Stimulated activated CD4-positive, alpha-beta T cell treated with anti-CD3 and anti-CD28 coated beads, TNF-alpha, amount 100 ng/mL, for 48 hours (primary cell): ENCODE measurements at places on chromosomes 16 and 17.

GRCh38 chr16:67608364-67608763 lies 36.6 kb upstream of the CARMIL2 start:
- DNase-seq, result no peak

GRCh38 chr17:47670064-47670463 lies 20.3 kb downstream of the KPNB1 start:
- DNase-seq, result no peak

DNA sequence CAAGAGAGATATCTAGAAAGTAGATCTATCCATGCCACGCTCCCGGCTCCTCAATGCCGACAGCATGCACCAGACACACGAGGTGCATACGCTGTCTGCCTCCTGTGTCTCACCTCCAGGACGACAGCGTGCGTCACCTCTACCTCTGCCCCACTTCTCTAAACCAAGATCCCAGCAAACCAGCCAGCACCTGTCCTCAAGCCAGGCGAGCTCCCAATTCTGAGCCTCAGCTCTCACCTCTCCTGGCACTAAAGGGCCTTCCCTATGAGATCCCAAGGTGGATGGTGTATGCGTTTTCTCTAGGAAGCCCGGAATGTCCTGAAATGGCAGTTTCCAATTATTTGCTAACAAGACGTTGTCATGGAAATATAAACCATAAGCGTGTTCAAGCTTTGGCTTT lies 36.2 kb upstream of the RCVRN start:
- no peak for DNase-seq

DNA sequence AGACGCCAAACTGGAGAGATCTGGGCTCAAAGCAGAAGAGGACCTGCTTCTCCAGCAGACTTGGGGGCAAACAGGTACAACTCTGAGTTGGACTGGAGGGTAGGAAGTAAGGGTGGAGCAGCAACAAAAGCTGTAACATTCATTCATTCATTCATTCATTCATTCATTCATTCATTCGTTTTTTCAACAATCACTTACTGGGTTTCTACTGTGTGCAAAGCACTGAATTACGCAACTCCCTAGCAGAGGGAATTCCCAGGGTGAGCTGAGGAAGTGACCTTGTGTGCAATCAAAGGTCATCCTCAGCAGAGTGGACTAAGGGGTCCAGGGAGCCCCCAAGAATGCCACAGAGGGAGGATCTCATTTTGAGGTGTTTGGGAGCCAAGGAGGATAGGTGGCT lies 231.1 kb upstream of the SDK2 start:
- no peak for DNase-seq

GRCh38 chr17:41647038-41647813 lies 22.9 kb upstream of the KRT17 start:
- DNase-seq, result no peak

GRCh38 chr17:45752246-45752645 lies 31.9 kb upstream of the CRHR1 start:
- DNase-seq, result no peak

GRCh38 chr16:78742501-78743283 lies 643.2 kb downstream of the WWOX start:
- peak; percentile 67 for DNase-seq

GRCh38 chr16:74463888-74464287 lies 42.6 kb upstream of the CLEC18B start:
- DNase-seq, result no peak

DNA sequence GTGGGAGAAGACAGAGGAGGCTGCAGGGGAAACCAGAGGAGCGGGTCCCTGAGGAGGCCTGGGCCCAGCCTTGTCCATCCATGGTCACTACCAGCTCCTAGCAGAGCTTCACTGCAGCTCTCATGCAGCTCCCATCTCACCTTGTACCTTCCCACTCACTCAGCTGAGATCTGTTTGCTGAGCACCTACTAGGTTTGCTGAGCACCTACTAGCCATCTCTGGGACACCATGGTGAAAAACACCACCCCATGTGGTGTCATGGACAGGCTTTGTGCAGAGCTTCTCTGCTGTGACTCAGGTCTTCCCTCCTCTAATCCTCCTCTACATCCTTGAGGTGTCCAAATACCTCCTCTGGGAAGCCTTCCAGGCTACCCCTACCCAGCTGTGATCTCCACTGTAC lies 58.6 kb downstream of the ENGASE start:
- DNase-seq, result no peak

DNA sequence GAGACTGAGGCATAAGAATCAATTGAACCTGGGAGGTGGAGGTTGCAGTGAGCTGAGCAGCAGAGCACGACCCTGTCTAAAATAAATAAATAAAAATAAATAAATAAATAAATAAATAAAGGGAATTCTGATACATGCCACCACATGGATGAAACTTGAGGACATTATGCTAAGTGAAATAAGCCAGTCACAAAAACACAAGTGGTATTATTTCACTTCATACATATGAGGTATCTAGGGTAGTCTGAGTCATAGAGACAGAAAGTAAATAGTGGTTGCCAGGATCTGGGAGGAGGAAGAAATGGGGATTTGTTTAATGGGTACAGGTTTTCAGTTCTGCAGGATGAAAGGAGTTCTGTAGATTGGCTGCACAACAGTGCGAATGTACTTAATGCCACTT lies 16.3 kb downstream of the PIPOX start:
- no peak for DNase-seq

DNA sequence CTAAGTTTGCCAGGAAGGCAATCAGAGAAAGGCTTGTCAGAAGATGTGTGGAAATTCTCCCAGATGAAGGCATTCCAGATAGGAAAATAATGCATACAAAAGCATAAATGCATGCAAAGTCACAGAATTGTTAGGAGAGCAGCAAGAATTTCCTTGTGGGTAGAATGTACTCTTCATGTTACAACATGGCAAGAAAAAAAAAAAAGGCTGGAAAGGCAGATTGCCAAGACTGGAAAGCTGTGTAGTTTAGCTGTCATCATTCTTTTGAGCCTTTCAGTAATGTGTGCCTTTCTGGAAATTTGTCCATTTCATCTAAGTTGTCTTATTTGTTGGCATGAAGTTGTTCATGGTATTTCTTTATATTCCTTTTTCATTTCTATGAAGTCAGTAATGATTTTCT lies 71.0 kb upstream of the EFCAB3 start:
- no peak for DNase-seq

- no peak for DNase-seq
Observed at GRCh38 chr17:82696259-82696658, 2.2 kb downstream of the RAB40B start.

DNA sequence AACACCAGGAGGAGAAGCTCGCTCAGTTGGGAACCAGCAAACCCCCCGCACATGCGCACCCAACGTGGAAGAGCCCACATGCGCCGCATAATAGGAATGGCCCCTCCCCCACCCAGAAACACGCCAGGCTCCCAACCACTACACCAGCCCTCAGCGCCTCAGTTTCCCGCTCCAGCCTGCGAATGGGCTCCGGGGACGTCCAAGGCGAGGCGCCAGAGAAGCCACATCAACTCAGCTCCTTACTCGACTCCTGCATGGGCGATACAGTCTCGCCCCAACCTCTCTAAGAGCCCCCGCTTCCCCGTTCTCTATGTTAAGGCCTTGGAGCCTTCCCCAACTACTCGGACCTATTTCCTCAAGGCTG lies 504 bp downstream of the SRSF1 start:
- DNase-seq, result peak; percentile 45

DNA sequence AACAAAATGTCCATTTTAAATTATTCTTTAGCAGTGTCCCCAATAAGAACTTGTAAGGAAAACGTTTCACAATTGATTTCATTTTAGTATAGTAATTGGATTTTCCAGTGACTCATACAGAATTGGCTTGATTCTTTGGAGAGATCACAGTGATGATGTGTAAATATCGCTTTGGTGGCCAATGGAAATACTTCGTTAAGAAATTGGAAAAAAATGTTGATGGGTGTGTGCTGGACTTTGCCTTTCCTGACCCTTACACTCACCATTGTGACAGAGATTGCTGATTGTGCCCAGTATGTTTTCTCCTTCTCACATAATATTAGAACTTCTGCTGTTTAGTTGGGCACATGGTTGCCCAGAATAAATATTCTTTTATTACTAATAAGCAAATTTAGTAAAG lies 7.4 kb upstream of the EFCAB13 start:
- DNase-seq, result no peak

GRCh38 chr17:1627982-1628855 lies at the start of gene SLC43A2:
TSS of gene SLC43A2 (minus strand) at chr17:1628834. CDS start at chr17:1627874, 960 bp downstream.
- DNase-seq, result peak; percentile 52

GRCh38 chr17:45918241-45918745 lies 23.9 kb downstream of the MAPT start:
- DNase-seq, result no peak

GRCh38 chr16:57911743-57912142 lies 59.2 kb downstream of the CNGB1 start:
- no peak for DNase-seq

- no peak for DNase-seq
Observed at GRCh38 chr17:45234641-45235415, 13.1 kb downstream of the FMNL1 start.

DNA sequence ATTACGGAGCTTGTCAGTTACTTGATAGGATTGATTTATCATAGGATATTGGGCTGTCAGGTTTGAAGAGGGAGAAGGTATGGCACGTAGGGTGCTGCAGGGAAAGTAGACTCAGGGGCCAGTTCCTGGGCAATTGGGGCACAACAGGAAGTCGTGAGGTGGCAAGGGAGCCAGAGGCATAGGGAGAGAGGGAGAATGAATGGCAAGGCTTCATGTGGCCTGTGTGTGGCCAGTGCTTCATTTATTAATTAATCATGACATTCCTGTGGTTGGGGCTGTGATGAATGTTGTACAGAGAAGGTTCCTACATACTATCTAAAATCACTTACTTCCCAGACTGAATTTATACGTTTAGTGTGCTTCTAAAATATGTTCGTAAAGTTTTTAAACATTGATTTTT lies 19.3 kb downstream of the MFSD11 start:
- no peak for DNase-seq

- DNase-seq, result no peak
Observed at GRCh38 chr16:76926042-76926441, 264.9 kb upstream of the MON1B start.

DNA sequence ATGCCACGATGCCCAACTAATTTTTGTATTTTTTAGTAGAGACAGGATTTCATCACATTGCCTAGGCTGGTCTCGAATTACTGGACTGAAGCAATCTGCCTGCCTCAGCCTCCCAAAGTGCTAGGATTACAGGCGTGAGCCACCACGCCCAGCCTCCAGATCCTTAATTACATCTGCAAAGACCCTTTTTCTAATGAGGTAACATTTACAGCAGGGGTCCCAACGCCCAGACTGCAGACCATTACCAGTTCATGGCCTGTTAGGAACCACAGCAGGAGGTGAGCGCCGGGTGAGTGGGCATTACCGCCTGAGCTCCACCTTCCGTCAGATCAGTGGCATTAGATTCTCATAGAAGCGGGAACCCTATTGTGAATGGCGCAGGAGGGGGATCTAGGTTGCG lies 4.0 kb upstream of the RAB11FIP4 start:
- no peak for DNase-seq

GRCh38 chr17:41131979-41132378 lies 8.0 kb upstream of the KRTAP4-12 start:
- no peak for DNase-seq

DNA sequence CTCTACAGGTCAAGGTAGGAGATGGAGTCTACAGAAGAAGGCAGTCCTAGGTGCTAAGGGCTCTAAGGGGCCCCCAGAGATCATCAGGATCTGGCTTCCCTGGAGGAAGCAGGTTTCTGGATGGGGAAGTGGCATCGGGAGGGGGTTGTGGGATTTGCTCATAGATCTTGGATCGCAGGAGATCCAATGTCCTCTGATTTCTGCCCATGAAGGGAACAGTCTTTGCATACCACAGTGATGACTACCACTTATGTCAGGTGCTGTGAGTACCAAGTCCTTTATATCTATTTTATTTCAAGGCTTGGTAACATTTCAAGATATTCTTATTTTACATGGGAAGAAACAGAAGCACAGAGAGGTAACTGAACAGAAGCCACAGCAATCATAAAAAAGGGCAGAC lies 164.0 kb downstream of the RGS9 start:
- no peak for DNase-seq

GRCh38 chr16:50925758-50926357 lies 184.0 kb downstream of the CYLD start:
- no peak for DNase-seq

DNA sequence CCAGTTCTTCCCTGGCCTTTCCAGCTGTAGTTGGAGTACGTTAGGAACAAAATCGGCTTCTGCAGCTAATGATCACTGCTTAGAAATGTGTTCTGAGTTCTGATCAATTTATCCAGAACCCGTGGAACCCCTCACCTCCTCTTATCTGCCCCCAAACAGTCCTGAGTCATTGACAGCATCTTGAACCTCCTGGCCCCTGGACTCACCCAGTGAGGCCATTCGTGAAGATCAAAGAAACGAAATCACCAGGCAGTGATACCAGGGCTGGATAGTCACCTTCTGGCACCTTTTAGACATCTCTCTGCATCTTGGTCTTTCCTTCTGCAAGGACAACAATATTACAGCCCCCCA lies 17.0 kb upstream of the EXOC7 start:
- DNase-seq, result no peak

DNA sequence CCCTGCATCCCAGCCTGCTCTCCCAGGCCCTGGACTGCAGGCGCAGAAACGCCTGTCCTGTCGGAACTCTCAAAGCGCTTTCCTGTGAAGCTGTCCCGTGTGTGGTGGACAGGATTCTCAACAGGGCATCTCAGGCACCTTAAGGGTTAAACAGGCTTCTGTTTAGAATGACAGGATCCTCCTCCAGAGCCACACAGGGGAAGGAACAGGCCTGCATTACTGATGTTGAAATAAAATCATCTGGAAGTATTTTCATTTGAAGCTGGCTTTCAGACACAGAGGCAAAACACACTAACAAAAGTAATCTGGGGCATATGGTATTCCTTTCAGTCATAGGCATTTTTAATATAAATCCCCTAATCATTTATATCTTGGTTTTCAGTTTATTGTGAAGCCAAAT lies 7.4 kb downstream of the HS3ST3A1 start:
- DNase-seq, result no peak

- no peak for DNase-seq
Observed at GRCh38 chr16:85554889-85555718, 58.0 kb upstream of the GSE1 start.

- no peak for DNase-seq
Observed at GRCh38 chr16:82136956-82137821, 32.8 kb downstream of the MPHOSPH6 start.

DNA sequence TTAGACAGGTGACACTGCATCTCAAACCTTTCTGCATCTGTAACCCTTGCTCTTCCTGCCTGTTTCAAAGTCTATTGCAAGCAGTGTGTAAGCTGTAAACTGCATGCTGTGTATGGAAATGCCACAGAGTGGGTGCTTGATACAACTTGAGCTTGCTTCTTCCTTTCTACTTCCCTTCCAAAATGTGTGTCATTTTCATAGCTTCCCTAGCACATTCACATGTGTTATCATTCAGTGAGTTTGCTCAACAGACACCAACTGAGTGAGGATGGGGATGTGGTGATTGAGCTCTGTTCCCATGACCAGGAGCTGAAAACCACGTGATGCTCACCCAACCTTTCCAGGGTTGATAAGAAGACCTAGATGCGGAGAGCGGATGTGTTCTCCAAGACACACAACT lies 111.1 kb downstream of the VAT1L start:
- DNase-seq, result no peak
